ENCODE measurements at places on chromosomes 11 and 22. TPM values are rescaled to one million over a fixed set of nuclear protein-coding genes. Genes with fewer than 3 reads are reported as not detected.

The ASCL2 gene
- 3.3 TPM for total RNA-seq

The CATSPERZ gene
- not detected for total RNA-seq

GRCh38 chr22:36885474-36885873 is 24.7 kb downstream of the NCF4 start:
- no peaks in the 10 kb centered on the region for H3K27me3 ChIP-seq
- no peak overlapping the region for H3K27ac ChIP-seq
- H3K4me3 ChIP-seq: no peak overlapping the region
- no peaks in the 10 kb centered on the region for H3K4me1 ChIP-seq
- DNase-seq: no peak

DNA sequence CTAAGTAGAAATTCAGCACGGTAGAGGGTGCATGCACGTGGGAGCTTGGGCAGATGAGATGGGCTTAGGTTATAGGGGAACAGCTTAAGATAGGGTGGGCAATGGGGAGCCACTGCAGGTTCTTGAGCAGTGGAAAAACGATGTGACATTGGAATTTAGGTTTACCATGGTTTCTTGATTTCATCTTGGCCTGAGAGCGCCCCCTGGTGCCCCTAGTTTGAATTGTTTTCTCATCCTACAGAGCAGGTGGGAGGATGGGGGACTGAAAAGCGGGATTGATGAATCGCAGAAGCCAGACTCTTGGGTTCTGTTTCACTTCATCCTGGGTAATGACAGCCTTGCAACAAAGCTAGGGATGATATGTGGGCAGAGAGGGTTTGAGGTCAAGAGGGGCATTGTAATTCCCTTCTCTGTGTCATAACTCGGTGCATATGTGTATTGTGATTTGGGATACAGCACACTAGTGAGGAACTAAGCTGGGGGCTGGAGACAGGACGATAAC is 6.7 kb upstream of the MCAM start:
- H3K36me3 ChIP-seq: no peaks in the 10 kb centered on the region
- no peak overlapping the region for H3K4me3 ChIP-seq
- peaks cover 6% of the 10 kb centered on the region for H3K4me1 ChIP-seq

DNA sequence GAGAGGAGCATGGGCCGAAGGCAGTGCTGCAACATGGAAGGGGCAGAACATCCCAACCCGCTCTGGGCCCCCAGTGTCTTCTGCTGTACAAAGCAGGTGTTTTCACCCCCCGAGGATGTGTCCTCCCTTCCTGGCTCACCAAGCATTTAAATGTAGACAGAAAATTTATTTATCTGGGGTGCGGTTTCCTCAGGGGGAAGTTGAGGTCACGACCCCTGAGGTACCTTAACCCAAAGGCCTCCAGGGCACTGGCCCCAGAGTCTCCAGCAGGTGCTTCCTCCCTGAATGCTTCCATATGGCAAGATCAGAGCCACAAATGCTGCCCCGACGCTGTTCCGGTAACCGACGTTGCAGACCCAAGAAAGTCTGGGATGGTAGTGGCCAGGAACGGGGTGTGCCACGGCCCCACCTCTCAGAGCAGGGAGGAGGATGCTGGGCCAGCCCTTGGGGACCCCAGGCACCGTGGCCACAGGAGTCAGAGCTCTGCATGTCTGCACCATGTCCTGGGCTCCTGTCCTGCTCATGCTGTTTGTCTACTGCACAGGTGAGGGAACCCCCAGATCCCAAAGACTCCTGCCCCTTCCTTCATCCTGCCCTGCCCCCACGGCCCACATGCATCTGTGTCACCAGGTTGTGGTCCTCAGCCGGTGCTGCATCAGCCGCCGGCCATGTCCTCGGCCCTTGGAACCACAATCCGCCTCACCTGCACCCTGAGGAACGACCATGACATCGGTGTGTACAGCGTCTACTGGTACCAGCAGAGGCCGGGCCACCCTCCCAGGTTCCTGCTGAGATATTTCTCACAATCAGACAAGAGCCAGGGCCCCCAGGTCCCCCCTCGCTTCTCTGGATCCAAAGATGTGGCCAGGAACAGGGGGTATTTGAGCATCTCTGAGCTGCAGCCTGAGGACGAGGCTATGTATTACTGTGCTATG is at the start of gene VPREB1:
Gene VPREB1, plus strand, starts transcription at position 471 of the 935 bp plus-strand sequence. Its CDS starts 28 bp downstream, at position 499.
- H3K36me3 ChIP-seq: no peaks in the 10 kb centered on the region
- no peaks in the 10 kb centered on the region for H3K4me1 ChIP-seq
- no peak for DNase-seq
- H3K27ac ChIP-seq: no peak within 1 kb of the TSS
- H3K4me3 ChIP-seq: no peak within 1 kb of the TSS
- no peaks in the 10 kb centered on the region for H3K27me3 ChIP-seq

- H3K4me1 ChIP-seq: peaks cover 8% of the 10 kb centered on the region
- no peaks in the 10 kb centered on the region for H3K36me3 ChIP-seq
- H3K27me3 ChIP-seq: no peaks in the 10 kb centered on the region
- H3K27ac ChIP-seq: no peak overlapping the region
Measured at GRCh38 chr22:46780453-46780852, 18.0 kb downstream of the TBC1D22A start.

DNA sequence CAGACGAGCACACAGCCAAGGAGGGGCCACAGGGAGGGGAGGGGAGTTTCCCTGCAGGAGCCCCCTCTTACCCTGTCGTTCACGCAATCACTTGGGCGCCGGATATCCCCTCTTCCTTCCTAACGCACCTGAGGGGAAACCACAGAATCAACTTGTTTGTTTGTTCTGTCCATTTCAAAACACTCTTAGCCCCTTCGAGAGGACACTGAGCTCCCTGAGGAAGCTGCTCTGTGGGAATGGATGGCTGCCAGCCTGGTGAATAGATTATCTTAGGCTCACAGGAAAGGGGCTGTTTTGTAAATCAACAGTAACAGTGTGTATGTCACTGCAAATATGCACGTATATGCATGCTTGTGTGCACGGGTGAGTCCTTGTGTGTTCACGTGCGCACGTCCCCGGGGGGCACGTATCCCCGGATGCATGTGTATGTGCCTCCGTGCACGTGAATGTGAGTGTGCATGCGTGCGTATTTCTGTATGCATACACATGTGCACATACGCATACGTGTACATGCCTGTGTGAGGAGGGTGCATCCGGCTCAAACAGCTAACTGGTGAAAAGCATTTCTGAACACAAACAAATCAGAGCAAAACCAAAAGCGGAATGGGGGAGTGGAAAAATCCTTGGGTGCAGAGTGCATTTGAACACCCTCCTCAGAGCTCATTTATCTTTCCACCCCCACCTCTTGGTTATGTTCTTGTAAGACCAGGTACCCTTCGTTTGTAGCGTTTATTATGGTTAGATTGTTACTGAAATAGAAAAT is 7.2 kb downstream of the ARSA start:
- H3K4me3 ChIP-seq: peak overlapping the region; percentile 43
- H3K27ac ChIP-seq: peak overlapping the region; percentile 88
- DNase-seq: no peak
- H3K4me1 ChIP-seq: no peaks in the 10 kb centered on the region
- H3K27me3 ChIP-seq: no peaks in the 10 kb centered on the region
- no peaks in the 10 kb centered on the region for H3K36me3 ChIP-seq

The GGTLC3 gene
- total RNA-seq: not detected

The B3GAT1 gene
- 0.16 TPM for total RNA-seq

DNA sequence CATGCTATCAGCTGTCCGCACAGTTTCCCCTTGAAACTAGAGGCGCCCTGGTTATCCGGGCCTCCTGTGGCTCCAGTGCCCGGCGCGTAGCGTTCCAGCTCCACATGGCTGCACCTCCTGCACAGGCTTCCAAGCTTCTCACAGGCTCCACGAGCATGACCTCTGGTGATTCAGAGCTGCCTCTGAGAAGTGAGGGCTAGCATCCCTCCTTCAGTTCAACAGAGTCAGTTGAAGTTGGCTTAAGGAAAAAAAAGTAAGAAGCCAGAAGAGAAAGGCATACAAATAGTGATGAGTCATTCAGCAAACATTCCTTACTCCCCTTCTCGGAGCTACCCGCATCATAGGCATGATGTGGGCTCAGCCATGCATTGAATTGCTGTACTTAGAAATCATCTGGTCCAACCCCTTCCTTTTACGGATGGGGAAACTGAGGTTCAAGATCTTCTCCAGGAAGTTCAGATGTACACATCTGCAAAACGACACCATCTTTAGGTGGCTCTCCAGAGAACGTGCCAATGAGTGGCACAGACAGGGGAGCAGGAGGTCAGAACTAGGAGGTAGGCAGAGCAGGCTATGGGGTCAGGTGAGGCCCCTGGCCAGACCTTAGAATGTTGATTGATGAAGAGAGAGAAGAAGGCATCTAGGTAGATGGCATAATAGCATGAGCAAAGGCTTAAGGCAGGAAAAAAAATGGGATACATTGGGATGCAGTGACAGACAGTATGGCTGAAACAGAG is 216.3 kb upstream of the TBCEL start:
- no peak overlapping the region for H3K4me3 ChIP-seq
- H3K4me1 ChIP-seq: no peaks in the 10 kb centered on the region
- H3K27ac ChIP-seq: no peak overlapping the region
- H3K36me3 ChIP-seq: no peaks in the 10 kb centered on the region
- peaks cover 7% of the 10 kb centered on the region for H3K27me3 ChIP-seq

The C11orf86 gene
- not detected for total RNA-seq

- peak within 1 kb of the TSS; percentile 78 for H3K4me3 ChIP-seq
- peak within 1 kb of the TSS; percentile 80 for H3K27ac ChIP-seq
Measured at GRCh38 chr11:77589521-77590193, at the start of gene AQP11. Gene AQP11 (plus strand): TSS chr11:77589953. CDS start chr11:77589993, 40 bp downstream.

DNA sequence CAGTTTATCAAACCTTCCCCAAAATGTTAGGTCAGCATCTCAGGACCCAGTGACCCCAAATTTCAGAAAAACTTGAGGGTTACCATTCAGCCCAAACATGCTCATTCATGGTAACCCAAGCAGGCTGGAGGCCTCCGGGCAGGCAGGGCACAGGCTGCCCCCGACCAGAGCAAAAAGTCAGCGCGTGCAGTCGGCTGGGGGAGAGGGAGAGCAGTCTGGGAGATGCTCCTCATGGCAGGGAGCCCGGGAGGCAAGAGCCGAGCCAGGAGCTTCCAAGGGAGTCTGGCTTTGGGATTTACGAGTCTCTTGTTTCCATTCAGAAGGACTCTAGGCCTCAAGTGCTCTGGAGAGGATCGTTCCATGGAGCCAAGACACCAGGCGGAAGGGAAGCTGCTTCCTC is 45.7 kb downstream of the RPUSD4 start:
- no peak overlapping the region for H3K4me3 ChIP-seq
- H3K27ac ChIP-seq: no peak overlapping the region
- H3K36me3 ChIP-seq: no peaks in the 10 kb centered on the region
- H3K27me3 ChIP-seq: no peaks in the 10 kb centered on the region
- H3K4me1 ChIP-seq: no peaks in the 10 kb centered on the region

GRCh38 chr22:32079130-32080089 is 36.3 kb downstream of the SLC5A1 start:
- no peak for DNase-seq
- no peaks in the 10 kb centered on the region for H3K36me3 ChIP-seq
- H3K4me1 ChIP-seq: no peaks in the 10 kb centered on the region
- no peak overlapping the region for H3K27ac ChIP-seq
- no peak overlapping the region for H3K4me3 ChIP-seq

DNA sequence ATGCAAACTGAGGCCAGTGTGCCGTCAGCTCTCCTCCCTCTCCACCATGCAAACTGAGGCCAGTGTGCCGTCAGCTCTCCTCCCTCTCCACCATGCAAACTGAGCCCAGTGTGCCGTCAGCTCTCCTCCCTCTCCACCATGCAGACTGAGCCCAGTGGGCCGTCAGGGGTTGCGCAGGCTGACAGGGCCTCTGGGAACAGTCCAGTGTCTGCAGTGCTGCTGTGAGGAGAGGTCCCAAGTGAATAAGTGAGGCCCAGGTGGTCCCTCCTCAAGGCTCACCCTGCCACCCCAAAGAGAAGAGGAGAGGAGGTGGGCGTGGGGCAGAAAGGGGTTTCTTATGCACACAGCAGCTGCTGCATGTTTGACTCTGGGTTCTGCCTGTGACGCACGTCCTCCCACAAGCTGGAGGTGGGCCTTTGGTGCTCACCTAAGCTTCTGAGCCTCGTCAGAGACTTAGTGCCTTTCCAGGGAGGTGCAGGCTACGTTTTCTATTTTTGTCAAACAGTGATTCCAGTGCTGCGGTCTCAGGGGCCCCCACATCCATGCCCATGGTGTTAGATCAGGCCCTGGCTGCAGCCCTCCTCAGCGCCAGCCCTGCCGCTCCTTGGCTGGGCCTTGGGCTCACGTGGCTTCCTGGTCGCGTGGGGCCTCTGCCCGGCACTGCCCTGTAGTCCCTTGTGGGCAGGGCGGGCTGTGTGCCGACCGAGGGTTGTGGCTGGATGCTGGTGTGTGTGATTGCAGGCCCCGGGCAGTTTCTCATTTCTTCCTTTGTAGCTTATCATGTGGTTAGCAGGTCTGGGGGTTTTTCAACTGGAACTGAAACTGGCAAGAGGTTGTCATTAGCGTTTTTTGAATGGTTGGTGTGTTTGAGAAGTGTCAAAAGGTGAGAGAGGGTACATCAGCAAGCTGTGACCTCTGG is 7.1 kb downstream of the TPCN2 start:
- H3K27ac ChIP-seq: no peak overlapping the region
- no peaks in the 10 kb centered on the region for H3K36me3 ChIP-seq
- DNase-seq: peak; percentile 27

The KCNK4 gene
- total RNA-seq: 2.3 TPM

All from breast epithelium (tissue), 4 donors.